ENCODE measurements at places on chromosomes 5 and 9. TPM values are rescaled to one million over a fixed set of nuclear protein-coding genes. Genes with fewer than 3 reads are reported as not detected.

CTSV gene
- 0.48 TPM for total RNA-seq

FBN2 gene
- not detected for total RNA-seq

DNA sequence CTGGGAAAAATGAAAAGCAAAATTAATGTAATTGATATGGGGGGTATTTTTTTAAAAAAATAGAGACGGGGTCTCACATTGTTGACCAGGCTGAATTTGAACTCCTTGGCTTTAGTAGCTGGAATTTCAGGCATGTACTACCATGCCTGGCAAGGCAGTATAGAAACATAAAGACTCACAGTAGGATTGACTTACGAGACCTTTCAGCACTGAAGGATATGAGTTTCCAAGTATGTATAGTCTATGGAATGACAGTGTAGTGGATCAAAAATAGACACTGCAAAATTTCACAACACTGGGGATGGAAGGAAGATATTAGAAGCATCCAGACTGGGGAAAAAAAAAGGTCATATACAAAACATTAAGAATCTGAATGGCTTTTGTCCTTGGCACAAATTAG, 6.8 kb downstream of the DCP2 start:
- no peak for DNase-seq
- no peak overlapping the region for H3K4me3 ChIP-seq
- H3K36me3 ChIP-seq = peaks cover 66% of the 10 kb centered on the region
- H3K27ac ChIP-seq = no peak overlapping the region
- H3K4me1 ChIP-seq = peaks cover 53% of the 10 kb centered on the region

EXOSC2 gene
- 93.0 TPM for total RNA-seq

DNA sequence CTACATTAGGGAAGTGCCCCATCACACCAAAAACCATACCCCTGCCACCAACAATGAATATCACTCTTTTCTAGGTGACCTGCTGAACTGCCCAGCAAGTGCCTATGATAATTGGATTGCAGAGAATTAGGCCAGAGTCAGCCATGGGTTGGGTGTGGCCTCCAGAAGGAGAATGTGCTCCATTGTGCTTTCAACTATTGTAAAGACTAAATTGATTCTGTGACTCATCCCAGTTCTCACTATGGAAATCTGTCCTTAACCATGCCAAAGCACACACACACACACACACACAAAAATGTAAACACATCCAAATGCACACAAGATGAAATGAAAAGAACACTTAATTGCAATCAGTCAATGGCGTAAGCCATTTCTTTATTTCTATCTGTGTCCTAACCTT, 25.7 kb downstream of the DRD1 start:
- no peak for DNase-seq
- no peaks in the 10 kb centered on the region for H3K36me3 ChIP-seq
- H3K4me3 ChIP-seq = no peak overlapping the region
- H3K27me3 ChIP-seq = peaks cover 11% of the 10 kb centered on the region

DNA sequence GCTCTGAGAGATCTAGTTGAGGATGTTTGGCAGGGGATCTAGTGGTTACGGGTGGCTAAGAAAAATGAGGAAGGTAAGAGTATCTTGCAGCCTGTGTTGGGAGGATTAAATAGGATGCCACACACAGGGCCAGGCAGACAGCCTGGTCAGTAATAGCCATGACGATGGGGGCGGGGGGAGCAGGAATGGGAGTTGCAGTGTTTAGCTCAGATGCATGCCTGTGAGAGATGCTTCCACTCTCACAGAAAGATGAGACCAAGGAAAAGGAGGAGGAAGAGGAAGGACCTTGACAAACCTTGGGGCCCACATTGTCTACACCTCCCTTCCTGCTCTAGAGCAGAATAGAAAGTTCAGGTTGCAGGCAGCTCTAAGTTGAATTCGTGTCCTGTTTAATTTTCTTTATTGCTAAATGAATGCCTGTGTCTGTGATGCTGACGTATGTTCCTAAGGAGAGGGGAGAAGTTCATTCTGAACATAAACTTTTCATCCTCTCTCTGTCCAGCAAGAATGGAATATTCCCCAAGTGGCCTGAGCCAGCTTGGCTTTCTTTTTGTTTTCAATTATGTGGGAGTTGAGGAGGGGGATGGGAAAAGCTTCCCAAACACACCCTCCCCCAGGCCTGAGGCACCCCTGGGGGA, 28.7 kb downstream of the TGFBI start:
- no peak for DNase-seq
- peaks cover 2% of the 10 kb centered on the region for H3K27me3 ChIP-seq

GRCh38 chr5:83577036-83577636, 105.6 kb downstream of the VCAN start:
- no peak overlapping the region for H3K27ac ChIP-seq
- no peak for DNase-seq
- H3K36me3 ChIP-seq = no peaks in the 10 kb centered on the region
- no peak overlapping the region for H3K4me3 ChIP-seq
